ENCODE measurements at places on chromosomes 12 and 14. TPM values are rescaled to one million over a fixed set of nuclear protein-coding genes. Genes with fewer than 3 reads are reported as not detected.

The PRPH gene
- total RNA-seq, result not detected

The IL22 gene
- total RNA-seq, result not detected

The TEX52 gene
- total RNA-seq, result not detected

The KRT86 gene
- not detected for total RNA-seq

The APOLD1 gene
- 2.8 TPM for total RNA-seq

The PLEK2 gene
- 5.0 TPM for total RNA-seq

The ZNF641 gene
- 1.3 TPM for total RNA-seq

The SYNDIG1L gene
- 2.5 TPM for total RNA-seq

The GPRC5A gene
- total RNA-seq, result 35.4 TPM

The NXPH4 gene
- 7.5 TPM for total RNA-seq

The DACT1 gene
- 4.7 TPM for total RNA-seq
